Colonic mucosa (tissue), 4 donors: ENCODE measurements at places on chromosomes 5 and 9.

DNA sequence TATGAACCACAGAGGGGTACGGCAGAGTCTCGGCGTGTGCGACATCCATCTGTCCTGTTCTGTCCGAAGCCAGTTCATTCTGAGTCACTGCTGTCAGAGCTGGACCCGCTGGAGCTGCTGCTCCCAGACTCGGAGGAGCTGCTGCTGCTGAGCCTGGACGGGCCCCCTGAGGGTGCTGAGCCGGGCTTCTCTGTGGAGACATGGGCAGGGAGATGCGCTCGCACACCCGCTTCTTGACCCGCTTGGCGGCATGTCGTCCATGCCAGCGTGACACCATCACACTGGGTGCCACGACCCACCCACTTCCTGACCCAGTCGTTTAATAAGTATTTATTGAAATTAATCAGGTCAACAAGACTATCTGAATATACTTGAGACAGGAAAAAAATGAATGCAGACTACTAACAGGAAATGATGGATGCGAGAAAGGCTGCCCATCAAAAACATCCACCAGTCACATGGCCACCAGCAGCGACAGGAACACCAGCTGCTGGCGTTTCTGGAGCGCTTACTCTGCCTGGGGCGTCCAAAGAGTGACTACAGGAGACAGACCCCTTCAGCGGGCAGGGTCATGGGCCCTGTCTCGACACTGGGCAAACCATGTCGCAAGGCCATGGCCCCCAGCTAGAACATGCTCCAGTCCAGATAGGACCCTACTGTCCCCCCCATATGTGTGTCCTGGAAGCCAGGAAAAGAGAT is 8.4 kb downstream of the BRD3OS start:
- no peak for DNase-seq

DNA sequence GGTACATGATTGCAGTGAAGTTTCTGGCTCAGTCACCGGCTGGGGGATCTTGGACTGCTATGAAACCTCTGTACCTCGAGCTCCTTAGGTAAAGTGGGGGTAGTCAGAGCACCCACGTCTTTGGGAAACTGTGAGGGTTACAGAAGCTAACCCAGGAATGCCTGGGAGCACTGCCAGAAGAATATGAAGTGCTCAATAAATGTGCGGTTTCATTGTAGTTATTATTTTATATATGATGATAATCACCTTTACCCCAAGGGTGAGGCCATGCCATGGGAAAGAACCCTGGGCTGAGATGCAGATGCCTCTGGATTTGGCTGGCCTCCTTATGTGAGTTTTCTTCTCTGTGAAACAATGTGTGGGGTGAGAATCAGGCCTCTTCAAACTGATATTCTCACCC is 3.7 kb downstream of the NPR3 start:
- no peak for DNase-seq

- DNase-seq: no peak
These were observed 967 bp downstream of the ANKRD31 start for GRCh38 chr5:75235711-75236110.

DNA sequence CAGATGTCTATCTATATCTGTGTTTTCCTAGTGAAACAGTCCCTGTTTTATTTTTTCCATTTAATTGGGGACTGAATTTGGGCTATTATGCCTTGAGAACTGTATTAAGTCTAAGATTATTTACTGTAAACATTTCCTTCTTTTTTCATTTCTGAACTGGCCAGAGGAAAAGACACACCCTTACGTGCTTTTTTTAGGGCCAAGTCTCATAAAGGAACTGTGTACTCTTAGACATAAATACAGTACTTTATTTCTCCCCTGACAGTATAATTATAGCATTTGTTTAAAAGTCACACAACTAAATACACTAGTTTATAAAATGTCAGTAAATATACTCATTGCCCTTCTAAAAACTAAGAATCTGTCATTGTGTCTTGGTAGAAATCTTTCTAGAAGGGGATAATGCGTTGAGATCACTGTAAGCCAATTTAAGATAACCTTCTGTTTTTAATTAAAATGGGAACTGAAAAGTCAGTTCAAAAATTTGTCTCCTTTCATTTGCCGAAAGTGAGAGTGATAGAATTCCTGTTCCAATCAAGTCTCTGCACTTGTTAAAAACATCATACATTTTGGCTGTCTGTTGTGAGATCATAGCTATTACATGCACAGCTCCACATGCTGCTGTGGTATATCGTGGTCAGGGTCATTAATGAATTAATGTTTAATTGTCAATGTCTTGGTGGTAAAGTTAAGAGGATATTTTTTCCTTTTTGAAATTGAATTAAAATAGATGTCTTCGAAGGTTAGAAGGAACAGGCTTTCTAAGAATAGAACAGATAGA is 132.1 kb downstream of the FOCAD start:
- no peak for DNase-seq

GRCh38 chr5:37580106-37580505 is 201.0 kb downstream of the WDR70 start:
- DNase-seq: no peak

- DNase-seq: no peak
These were observed 36.5 kb upstream of the ANKRD33B start for GRCh38 chr5:10527281-10527950.

- DNase-seq: no peak
These were observed 82.0 kb downstream of the PRRT1B start for GRCh38 chr9:131627326-131627647.

DNA sequence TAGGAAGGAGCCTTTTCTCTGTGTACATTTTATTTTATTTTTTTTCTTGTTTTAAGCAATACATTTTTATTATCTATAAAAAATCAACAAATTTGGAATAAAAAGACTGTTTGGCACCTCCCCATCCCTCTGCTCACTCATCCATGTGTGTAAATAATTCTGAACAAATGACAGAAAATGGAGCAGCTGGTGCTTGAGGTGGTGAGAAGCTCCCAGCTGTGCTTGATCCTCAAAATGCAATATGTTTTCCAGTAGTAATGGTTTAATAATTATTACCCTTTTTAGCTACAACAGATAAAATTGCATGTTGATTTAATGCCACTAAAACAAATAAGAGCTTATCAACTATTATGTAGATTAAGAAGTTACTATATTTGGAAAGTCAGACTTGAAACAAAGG is 132.5 kb downstream of the CDH18 start:
- DNase-seq: no peak

GRCh38 chr9:114031948-114032840 is 45.9 kb downstream of the AMBP start:
- DNase-seq: peak; percentile 13

GRCh38 chr5:149605998-149606724 is 24.9 kb downstream of the ARHGEF37 start:
- DNase-seq: peak; percentile 81

DNA sequence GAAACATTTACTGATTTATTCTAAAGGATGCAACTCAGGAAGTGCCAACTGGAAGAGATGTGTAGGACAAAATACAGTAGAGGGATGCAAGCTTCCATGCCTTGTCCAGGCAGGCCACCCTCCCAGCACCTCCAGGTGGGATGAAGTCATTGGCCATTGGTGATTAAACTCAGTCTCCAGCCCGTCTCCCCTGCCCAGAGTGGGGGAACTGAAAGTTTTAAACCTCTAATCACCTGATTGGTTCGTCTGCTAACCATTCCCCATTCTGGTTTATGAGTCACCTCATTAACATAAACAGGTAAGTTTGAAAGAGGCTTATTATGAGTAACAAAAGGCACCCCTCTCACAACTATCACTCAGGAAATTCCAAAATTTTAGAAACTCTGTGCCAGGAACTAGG is 8.1 kb downstream of the TNFAIP8 start:
- DNase-seq: no peak

GRCh38 chr5:170434966-170435605 is 45.9 kb upstream of the KCNMB1 start:
- peak; percentile 38 for DNase-seq

DNA sequence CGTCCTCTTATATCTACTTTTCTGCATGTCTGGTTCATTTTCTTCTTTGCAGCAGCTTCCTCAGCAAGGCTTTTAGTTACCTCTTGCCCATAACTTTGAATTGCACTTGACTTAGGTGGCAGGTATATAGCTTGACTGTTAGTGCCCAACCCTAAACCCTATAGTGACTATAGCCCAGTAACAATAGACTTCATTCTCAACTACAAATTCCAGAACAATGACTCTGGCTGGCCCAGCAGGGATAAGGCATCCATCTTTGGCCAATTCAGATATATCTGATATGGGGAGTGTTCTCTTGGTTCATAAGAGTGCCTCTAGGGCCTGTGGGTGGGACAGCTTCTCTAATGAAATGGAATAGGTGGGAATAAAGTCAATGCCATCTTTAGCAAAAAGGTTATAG is 246.2 kb downstream of the DMRT2 start:
- no peak for DNase-seq

- DNase-seq: no peak
These were observed 78.7 kb upstream of the MAN2A1 start for GRCh38 chr5:109611061-109611460.

DNA sequence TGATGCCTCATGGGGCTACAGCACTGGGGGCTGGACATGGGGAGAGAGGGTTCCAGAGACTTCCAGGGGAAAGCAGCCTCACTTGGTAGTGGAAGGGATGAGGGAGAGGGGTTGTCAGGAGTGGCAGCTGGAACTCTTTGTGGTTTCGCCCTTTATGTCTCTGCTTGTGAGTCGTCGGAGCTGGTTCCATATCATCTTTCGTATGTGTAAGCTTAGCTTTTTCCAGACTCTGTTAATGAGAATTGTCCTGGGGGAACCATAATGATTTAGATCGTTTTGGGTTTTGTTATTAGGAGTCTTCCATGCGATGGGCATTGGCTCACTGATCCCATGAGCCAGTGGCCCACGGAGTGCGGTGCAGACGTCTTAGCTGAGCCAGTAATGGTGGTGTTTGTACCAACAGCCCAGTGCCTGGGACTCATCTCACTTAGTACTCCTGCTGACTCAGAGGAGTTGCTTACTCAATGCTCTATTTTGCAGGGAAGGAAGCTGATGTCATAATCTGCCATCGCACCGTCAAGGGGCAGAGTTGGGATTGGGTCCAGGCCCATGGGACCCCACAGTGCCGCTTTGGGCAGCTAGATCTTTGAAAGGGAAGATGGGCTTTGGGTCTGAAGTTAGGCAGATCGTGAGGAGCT is 48.5 kb downstream of the NEK6 start:
- no peak for DNase-seq

GRCh38 chr5:13975246-13975645 is 30.8 kb upstream of the DNAH5 start:
- DNase-seq: no peak

GRCh38 chr5:33148076-33148513 is 292.7 kb upstream of the TARS1 start:
- no peak for DNase-seq

DNA sequence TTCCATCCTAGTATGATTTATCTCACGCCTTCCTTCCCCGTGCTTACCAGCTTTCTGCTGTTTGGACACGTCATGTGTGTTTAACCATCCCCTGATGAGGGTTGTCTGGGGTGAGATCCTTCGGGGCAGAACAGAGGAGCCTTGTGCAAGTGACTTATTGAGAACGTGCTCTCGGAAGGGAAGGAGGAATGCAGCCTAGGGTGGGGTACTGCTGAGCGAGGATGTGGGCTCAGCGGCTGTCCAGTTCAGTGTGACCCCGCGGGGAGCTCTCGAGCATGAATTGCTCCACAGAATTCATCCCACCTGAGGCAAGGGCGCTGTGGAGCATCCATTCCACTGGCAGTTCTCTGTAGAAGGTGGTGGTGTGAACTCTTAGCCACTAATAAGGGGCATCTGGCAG is 4.0 kb downstream of the MYOZ3 start:
- DNase-seq: no peak

DNA sequence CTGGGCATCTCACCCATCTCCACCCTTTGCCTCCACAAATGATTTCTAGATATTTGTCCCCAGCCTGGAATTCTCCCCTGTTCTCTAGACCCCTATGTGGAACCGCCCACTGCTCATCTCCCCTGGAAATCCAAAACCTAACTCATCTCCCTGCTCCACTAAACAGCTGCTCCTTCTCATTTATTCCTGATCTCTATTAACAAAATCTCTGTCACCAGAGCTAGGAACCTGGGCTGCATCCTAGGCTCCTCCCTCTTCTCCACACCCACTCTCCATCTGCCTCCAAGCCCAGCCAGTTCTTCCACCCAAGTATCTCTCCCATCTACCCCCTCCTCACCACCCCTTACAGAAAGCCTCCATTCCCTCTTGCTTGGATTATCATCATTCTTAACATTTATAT is 24.0 kb upstream of the SYNPO start:
- no peak for DNase-seq

- no peak for DNase-seq
These were observed 8.1 kb upstream of the TENT4A start for GRCh38 chr5:6705088-6705487.

DNA sequence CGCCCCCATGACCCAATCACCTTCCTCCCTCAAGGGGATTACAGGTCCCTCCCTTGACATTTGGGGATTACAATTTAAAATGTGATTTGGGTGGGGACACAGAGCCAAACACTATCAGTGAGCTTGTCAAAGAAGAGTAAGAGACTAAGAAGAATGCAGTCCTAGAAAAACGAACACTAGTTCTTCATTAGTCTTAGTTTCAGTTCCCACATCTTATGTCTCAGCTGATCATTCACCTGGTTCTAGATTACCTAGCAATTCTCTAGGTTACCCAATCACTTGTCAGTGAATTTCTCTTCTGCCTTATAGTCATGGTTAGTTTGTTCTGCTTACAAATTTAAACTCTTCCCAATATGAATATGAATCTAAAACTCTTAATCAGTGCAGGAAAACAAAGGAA is 251.5 kb downstream of the COX7C start:
- DNase-seq: no peak

- no peak for DNase-seq
These were observed 17.0 kb downstream of the ERAP2 start for GRCh38 chr5:96893342-96893741.

DNA sequence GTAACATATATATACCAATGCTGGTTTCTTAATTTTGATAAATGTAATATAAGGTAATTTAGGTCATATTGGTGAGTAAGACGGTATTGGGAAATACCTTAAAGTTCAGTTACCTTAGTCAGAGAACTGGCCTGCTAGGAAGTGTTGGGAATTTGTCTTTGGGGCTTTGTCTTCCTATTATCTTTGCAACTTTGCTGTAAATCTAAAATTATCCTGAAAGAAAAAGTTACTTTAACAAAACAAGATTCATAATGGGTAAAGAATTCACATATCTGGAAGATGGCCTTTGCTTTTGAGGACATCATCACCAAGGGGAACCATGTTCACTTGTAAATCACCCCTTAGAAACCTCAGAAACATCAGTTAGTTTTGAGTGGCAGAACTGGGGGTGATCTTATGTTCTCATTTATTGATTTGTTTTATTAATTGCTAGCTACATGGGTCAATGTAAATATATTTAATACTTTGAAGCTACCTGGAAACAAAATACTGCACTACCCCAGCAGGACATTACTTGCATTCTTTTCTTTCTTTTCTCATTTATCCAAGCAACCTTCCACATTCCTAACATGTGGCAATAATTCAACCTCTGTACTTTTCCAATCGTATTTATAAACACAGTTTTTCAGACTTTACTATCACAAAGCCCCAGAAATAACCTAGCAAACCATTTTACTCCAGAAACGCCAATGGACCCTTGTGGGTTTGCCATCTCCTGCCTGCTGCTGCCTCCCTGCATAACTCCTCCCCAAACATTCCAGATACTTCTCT is 41.4 kb downstream of the GLIS3 start:
- DNase-seq: no peak
